ENCODE measurements at places on chromosomes 6 and 20.

GRCh38 chr6:30160785-30161531 is at the start of gene TRIM10:
Gene TRIM10 (minus strand): TSS chr6:30161211. CDS start chr6:30160858, 353 bp downstream.
- no peak for DNase-seq

- no peak for DNase-seq
Measured at GRCh38 chr6:44049163-44049988, 77.9 kb downstream of the MRPL14 start.

DNA sequence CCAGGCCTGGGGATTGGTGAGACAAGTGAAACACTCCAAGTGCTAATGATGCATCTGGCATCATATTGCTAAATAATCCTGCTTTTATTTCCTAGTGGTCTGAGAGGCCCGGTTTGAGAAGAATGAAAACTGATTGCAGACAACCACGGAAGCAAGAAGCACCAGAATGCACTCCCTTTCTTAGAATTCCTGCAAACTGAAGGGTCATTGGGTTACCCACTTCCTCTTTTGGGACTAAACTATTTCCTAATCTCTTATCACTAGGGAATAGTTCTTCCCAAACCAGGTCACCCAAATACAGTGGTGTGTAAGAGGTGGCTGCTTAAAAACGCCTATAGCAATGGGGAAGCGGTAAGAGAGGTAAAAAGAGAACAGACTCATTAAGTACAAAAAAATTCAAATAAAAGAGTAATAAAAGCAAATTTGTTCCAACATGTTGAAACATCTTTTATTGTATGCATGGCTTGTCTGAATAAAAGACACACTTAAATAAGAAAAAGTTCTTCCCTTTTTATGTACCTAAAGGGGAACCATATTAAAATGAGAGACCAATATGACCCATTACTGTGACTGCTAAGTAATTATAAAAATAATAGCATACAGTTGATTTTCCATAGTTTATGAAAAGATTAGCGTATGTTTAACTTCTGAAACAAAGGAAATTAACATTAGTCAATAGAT is 125.8 kb downstream of the MYB start:
- no peak for DNase-seq

- DNase-seq, result no peak
Measured at GRCh38 chr20:40826699-40827098, 137.7 kb upstream of the MAFB start.

GRCh38 chr6:95143408-95144180 is 433.7 kb upstream of the MANEA start:
- no peak for DNase-seq
